ENCODE measurements at places on chromosomes 1 and 21.

GRCh38 chr1:3219005-3219790 lies 150.2 kb downstream of the PRDM16 start:
- no peak for DNase-seq

DNA sequence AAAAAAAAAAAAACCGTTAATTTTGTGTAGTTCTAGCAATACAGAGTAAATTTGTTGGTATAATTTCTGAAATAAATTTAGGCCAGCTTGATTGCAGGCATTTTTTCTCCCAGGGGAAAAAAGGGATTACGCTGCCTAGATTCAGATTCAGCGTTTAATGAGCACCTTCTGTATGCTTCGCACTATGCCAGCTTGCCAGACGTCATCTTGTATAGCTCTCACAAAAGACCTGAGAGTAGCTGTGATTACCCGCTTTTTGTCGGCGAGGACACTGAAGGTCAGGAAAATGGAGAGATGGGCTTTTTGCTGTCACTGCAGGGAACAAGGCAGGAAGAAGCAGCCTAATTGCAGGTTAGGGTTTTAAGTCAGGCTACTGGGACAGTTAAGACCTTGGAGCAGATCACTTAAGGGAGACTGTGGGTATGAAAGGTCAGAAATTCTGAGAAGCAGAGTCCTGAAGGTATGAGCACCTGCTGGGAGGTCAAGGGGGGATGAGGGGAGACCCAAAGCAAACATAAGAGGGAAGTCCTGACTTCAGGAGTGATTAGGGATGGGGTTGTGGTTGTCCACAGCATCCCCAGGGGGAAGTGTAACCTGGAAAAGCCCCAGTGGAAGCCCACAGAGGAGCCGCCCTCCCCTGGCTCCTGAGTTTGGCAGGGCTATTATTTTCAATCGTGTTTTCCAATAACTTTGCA lies 39.0 kb downstream of the TMCC2 start:
- no peak for DNase-seq

GRCh38 chr1:176858433-176858916 lies 306.0 kb downstream of the ASTN1 start:
- no peak for DNase-seq

DNA sequence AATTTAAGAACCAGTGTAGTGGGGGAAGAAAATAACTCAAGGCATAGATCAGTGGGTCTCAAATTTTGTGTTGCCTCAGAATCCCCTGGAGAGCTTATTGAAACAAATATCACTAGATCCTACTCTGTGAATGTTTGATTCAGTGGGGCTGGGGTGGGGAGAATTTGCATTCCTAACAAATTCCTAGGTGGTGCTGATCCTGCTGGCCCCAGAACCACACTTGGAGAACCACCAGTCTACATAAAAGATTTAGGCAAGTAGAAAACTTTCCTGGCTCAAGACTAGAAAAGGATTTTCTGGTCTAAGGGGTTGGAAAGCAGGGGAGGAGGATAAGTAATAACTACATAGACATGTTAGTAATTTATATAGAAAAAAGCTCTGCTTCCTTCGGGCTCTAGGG lies 34.1 kb upstream of the C1orf21 start:
- no peak for DNase-seq

DNA sequence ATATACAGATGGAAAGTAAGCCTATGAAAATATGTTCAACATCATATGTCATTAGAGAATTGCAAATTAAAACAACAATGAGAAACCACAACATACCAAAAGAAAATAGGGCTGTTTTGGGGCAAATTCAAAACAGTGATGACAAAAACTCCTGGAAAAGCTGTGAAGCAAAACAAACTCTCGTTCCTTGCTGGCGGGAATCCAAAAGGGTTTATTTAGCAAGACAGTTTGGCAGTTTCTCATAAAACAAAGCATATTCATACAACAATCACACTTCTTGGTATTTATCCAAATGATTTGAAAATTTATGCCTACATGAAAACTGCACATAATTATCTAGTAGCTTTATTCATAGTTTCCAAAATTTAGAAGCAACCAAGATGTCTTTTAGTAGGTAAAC lies 44.4 kb downstream of the COL11A1 start:
- no peak for DNase-seq

- DNase-seq, result no peak
Measured at GRCh38 chr1:175195281-175195680, 2.7 kb upstream of the KIAA0040 start.

DNA sequence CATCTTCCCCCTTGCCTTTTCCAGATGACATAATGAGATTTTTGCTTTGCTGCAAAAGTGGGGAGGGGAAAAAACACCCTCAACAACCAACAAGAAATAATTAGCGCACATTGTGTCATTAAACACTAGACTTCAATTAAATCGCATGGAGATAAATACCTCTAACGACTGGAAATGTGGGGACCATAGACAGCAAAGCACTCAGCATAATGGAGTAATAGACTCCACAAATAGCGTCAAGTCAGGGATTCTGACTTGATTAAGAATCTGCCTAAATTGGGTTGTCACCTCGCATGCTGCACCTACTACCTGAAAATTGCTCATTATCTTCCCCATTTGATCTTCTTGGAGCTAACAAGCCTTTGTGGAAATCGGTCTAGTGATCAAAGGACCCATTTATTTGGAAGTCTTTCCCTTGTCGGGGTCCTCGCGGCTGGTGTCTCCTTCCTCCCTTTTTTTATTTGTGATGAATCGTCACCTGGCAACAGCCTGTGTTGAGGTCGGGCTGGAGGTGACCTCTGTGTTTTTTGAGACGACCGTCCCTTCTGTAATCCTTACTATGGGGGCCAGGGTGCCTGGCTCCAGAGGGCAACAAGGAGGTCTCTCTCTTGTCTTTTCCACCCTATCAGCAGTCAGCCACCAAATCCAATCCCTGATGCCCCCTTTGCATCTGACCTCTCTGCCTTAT lies 75.3 kb upstream of the IGSF21 start:
- DNase-seq, result no peak

GRCh38 chr1:8607906-8608305 lies 209.5 kb downstream of the RERE start:
- DNase-seq, result no peak

DNA sequence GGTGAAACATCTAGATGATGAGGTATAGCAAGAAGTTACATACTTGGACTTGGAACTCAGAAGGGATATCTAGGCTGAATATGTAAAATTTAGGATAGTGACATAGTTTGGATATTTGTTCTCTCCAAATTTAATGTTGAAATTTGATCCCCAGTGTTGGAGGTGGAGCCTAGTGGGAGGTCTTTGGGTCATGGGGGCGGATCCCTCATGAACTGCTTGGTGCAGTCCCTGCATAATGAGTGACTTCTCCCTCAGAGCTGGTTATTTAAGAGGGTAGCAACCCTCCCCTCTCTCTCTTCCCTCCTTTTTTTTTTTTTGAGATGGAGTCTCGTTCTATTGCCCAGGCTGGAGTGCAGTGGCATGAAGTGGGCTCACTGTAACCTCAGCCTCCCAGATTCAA lies 15.5 kb downstream of the ST3GAL3 start:
- DNase-seq, result no peak

- no peak for DNase-seq
Measured at GRCh38 chr1:233655301-233655740, 41.4 kb downstream of the KCNK1 start.

GRCh38 chr1:162215902-162216301 lies 146.4 kb downstream of the NOS1AP start:
- no peak for DNase-seq

DNA sequence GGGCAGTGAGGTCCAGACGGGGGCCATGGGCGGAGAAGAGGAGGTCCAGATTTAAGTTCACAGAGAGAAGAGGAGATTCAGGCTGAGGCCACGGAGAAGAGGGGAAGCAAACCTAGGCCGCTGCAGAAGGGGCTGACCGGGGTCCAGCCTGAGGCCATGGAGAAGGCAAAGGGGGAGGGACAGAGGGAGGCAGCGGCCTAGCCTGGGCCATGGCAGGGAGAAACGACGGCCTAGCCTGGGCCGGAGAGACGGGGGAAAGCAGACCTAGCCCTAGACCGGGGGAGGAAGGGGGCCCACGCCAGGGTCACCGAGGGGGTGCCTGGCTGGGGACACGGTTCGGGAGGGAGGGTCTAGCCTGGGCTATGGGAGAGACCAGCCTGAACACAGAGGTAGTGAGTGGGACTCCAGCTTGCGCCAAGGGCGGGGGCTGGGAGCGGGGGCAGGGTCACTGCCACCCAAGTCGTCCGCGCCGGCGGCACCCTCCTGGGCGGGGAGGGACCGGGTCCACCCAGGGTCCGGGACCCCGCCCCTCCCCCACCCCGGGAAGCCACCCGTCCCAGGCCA lies 459 bp downstream of the CAPZB start:
- DNase-seq, result peak; percentile 51

DNA sequence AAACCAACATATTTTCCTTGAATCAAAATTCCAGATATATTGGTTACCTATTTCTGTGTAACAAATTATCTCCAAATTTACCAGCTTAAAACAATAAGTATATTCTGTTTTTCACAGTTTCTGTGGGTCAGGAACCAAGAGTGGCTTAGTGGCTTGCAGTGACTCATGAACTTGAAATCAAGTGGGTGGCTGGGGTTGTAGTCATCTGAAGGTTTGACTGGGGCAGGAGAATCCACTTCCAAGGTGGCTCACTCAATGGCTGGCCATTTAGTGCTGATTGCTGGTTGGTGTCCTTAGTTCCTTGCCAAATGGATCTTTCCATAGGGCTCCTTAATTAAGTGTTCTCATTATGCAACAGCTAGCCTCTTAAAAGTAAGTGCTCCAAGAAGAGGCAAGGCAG lies 43.8 kb downstream of the ALG14 start:
- no peak for DNase-seq

DNA sequence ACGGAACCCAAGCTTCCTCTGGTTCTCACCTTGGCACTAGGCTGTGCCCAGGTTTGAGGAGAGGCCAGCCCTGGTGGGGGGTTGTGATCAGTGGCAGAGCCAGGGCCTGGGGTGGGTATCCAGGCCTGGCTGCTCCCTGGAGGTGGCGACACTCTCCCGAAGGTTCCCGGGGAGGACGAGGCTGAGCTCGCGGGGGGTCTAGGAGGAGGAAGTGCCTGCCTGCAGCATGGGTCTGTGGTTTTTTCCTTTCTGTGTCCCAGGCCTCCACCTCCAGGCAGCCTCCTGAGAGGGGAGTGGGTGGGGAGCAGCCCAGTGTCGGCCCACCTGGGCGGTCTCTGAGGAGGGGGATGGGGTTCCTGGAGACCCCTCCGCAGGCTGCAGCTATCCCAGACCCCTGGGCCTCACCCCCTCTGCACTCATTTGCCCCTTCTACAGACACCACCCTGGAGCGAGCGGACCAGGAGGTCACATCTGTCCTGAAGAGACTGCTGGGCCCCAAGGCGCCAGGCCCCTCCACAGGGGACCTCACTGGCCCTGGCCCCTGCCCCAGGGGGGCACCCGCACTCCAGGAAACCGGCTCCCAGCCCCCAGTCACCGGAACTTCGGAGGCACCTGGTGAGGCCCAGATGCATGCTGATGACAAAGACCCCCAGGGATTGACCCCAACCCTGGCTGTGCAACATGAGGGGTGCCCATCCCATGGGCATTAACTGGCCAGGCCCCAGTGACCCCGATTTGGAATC lies 44.3 kb downstream of the TRIM11 start:
- no peak for DNase-seq

DNA sequence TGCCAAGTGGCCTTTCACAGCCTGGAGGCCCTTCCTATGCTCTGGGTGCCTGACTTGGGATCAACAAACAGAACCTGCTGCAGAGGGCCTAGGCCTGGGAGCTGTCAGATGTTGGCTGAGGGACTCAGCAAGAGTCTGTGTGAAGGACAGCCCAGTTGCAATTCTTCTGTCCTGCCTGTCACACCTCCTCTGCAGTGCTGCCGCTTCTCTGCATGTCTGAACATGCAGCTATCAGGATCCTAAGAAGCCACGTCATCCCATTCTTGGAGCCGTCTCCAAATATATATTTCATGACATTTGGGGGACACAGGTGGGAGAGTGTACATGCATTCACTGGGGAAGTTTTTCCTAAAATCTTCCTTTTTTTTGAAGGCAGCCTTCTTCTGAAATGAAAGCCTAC lies 8.6 kb downstream of the FCAMR start:
- no peak for DNase-seq

DNA sequence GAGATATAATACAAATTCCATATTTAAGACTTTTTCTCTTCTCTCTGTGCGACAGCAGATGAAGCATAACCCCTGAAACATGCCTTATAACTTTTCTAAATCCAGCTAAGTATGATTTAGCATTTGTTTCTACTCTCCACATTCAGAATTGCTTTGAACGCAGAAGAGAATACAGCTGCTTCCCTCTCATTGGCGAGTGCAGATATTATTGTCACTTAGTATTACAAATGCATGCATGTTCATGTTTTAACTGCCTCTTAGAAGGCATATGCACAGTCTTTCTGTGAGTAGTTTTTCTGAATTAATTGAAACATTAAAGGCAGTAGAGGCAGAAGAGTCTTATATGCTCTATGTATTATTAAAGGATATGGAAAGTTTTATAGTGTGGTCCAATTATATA lies 217.1 kb downstream of the ZP4 start:
- DNase-seq, result no peak

DNA sequence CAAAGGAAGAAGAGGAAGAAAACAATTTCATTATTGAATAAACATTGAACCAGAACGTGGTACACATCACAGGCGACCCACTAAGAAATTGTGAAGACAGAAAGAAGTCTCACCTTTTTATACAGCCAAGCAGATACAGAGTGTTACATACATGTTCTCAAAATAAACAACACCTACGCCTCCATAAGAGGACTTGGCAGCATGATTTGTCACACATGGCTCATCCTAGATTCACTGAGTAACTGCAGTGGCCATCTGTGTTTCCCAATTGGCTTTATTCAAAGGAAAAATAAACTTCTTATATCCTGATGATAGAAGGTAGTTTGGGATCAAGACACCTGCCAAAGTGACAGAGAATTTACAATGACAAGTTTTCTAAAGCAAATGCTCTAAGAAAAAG lies 7.6 kb upstream of the KRTAP19-8 start:
- no peak for DNase-seq

GRCh38 chr1:82689217-82689616 lies 888.5 kb downstream of the ADGRL2 start:
- DNase-seq, result no peak

DNA sequence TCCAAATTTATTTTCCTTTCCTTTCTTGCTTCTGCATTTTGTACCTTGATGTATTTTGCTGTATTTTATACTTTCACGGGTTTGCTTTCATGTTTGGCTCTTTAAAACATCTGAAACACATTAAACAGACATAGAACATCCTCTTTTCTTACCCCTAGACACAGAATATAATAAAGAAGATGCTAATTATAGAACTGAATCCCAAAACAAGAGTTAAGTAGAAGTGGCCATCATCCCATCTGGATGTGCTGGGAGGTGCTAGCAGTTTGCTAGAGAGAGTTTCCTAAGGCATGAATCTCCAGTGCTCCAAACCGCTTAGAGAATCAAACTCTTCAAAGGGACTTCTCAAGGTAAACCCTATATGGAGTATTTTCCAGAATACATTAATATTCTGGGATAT lies 53.9 kb upstream of the GNG12 start:
- no peak for DNase-seq

DNA sequence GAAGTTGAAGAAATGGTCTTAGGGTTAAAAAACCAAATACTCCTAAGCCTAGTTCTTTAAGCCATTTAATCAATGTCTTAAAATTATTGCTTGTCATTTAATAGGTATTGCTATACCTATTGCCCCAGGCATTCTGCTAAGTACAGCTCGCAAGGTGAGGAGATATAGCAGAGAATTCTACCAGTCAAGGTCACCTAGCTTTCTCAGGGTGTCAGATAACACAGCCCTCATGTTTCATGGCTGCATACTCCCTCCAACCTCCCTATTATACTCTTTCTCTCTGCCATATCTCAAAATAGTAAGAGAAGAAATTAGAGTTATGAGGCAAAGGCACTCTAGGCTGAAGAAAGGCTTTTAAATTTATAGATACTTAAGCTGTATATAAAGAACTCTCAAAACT lies 68.4 kb upstream of the GPR88 start:
- DNase-seq, result no peak

All from suppressor macrophage (primary cell).